Stimulated activated CD8-positive, alpha-beta memory T cell treated with anti-CD3 and anti-CD28 coated beads, Interleukin-15, amount 100 ng/mL, for 1 hour (primary cell): ENCODE measurements at places on chromosomes 11 and 22.

DNA sequence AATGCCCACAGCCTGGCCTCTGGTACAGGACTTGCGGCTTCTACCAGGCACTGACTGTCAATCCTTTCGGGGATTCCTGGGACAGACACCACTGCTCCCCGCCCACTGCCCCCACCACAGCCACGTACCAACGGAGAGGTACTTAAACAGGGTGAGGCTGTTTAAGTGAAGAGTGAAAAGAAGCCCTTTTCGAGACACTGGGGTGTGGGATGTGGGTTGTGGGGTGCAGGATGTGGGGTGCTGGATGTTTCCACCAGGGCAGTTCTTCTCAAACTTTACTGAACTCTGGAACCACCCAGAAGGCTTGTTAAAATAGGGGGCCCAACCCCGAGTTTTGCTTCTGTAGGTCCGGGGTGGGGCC lies 34.2 kb upstream of the PRR5 start:
- no peak for DNase-seq

DNA sequence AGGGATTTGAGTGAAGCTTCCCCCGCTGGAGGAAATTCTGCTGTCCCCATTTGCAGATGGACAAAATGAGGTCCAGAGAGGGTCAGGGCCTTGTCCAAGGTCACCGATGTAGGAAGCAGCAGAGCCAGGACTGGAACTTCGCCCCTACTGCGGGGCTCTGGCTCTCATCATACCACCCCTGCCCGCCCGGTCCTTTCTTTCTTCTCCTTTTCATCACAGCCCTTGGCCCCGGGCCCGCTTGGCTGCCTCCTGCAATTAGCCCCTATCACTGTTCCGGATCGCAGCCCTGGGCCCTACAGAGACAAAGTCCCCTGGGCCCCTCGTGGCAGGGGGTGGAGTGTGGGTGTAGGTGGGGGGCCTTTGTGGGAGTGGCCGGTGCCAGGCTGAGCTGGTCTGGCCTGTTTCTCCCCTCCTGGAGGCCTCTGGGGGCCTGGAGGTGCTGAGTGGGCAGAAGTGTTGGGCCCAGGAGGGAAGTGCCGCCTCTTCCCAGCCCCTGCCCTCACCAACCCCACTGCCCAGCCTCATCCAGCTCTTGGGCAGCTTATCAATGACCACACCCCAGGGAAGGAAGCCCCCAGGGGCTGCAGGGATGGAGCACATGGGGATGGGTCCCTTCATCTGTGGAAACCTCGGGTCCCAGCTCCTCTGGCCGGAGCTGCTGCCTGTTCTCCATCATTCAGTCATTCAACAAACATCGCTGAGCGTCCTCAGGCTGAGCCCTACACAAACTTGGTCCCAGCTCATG lies 3.4 kb downstream of the EMID1 start:
- DNase-seq, result no peak

DNA sequence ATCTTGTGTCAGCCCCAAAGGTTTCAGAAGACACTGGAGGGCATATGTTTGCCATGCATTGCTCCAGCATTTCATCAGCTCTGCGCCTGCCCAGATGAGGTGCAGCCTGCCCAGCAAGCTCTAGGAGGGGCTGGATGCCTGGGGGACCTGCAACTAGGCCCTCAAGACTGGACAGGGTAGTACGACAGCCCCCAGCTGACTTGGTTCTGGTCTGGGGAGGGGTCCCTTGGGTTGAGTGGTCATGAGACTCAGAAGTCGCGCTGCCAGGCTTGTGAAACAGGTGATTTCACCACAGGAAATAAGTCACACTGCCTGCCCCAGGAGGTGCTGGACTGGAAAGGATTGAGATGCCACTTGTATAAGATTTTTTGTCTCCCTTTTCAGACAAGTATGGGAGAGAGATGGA lies 23.4 kb downstream of the TPBGL start:
- DNase-seq, result no peak

DNA sequence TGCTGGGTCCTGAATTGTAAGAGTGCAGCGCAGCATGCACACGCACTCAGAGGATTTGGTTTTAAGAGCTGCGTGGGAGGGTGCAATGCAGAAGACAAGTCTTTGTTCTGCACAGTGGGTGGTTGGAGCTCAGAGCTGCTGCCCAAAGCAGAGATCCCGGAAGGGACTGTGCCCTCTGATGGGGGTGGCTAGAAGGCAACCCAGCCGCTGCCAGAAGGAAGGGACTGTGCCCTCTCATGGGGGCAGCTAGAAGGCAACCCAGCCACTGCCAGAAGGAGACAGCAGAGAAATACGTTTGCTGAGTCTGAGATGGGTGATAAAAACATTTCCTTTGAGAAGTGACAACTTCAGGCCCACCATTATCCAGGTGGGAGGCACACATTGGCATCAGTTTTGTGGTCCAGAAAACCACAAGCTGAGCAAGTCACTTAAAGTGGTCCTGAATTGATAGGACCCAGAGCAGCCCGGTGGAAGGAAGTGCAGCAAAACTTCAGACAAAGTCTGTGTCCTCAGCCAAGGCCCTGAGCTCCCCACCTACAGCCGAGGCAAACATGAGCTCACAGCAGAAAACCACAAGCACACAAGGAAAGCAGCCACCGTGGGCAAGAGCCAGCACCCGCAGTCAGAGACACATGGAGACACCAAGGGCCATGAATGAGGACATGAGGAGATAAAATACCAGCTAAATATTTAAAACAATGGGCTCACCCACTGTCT lies 4.3 kb downstream of the KRTAP5-6 start:
- no peak for DNase-seq

- DNase-seq, result no peak
Observed at GRCh38 chr22:42001121-42001520, 2.5 kb downstream of the WBP2NL start.

GRCh38 chr11:126225295-126225665 lies 13.7 kb downstream of the FAM118B start:
- DNase-seq, result no peak

GRCh38 chr11:11445441-11446185 lies 92.6 kb upstream of the CSNK2A3 start:
- no peak for DNase-seq

DNA sequence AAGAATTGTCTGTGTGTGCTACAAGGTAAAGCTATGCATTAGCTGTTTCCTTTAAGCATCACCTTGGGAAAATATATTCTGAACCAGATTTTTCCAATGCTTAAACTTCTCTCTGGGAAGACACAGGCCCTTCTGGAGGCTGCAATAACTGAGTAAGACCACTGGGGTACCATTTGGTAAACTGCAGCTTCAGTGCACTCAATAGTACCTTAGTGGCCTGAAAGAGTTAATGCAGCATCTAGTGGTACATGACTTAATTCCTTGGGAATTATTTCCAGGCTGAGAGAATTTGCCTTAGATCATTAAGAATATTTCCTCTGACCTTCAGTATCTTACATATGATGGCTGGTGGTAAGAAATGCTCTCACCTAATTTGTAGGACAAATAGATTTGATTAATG lies 727.4 kb downstream of the DLG2 start:
- DNase-seq, result no peak

DNA sequence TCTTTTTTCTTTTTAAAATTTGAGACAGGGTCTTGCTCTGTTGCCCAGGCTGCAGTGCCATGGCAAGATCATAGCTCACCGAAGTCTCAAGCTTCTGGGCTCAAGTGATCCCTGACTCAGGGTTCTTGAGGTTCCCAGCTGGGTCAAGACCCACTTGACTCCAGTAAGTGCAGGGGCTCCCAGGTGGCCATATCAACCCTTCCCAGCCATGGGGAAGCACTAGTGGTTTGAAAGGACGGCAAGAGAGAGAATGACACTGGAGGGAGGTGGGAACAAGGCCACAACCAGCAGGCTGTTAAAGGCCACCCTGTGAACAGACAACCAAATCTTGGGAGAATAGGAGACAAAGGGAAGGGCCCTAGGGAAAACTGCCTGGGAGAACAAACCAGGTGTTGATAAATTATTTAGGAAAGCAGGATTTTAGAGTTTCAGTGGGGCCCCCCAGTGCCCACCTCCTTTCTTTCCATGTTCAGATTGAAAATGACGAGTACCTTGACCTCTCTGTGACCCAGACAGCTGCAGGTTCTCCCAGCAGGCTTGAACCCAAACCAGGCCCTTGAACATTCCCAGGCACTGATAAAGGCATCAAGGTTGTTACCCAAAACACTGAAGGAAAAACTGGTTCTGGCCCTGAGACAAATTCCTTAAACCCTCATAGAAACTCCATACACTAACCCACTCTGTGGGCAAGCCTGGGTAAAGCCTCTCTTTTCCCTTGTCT lies 28.8 kb downstream of the KLHL22 start:
- DNase-seq, result no peak

DNA sequence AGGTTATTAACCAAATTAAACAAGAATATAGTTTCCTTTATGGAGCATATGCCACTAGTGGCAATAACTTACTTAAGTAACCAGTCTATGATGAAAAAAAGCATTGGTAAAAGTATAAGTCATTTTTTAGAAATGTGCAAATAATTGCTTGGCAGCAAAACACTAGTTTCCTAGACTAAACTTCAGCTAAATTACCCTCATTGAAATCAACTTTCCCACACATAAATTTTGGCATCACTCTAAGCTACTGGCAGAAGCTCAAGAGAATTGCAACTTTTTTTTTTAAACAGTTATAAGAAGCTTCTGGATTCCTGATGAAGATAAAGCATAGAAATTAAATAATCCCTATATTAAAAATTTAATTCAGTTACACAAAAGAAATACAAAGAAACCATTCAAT lies 12.5 kb downstream of the CCDC34 start:
- DNase-seq, result no peak
